ENCODE measurements at places on chromosomes 11 and 22. TPM values are rescaled to one million over a fixed set of nuclear protein-coding genes. Genes with fewer than 3 reads are reported as not detected.

GRCh38 chr11:6411594-6412031, 7.3 kb downstream of the APBB1 start:
- H3K27me3 ChIP-seq, result no peaks in the 10 kb centered on the region
- no peaks in the 10 kb centered on the region for H3K4me1 ChIP-seq
- DNase-seq, result no peak
- H3K27ac ChIP-seq, result no peak overlapping the region
- H3K36me3 ChIP-seq, result no peaks in the 10 kb centered on the region

DNA sequence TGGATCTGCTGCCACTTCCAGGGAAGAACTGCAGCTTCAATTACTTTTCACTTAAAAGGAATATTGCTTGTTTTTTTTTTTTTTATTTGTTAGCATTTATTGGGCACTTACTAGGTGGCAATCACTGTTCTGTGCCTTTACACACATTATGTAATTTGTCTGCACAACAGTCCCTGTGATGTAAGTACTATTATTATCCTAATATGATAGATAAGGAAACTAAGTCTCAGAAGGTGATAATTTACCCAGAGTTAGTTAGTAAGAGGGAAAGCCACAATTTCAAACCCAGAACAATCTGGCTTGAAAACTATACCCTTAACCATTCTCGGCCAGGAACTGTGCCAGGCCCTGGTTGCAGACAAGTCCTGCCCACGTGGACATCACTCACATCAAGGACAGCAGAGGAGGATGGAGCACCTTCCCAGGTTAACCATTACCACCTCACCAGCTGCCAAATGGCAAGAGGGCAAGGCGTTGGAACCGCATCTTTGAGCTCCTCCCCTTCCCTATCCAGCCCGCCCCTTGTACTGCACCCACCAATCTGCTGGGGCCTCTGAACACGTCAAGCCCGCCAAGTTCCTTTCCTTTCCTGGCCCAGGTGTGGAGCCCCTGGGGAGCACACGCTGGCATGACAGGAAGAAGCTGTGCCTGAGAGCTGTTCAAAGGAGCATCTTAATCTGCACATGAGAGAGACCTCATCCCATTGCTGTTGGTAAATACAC, 78.4 kb downstream of the NAV2 start:
- no peaks in the 10 kb centered on the region for H3K36me3 ChIP-seq
- no peak overlapping the region for H3K27ac ChIP-seq
- H3K4me1 ChIP-seq, result no peaks in the 10 kb centered on the region
- no peaks in the 10 kb centered on the region for H3K27me3 ChIP-seq
- peak; percentile 83 for DNase-seq

The TP53AIP1 gene
- total RNA-seq, result 0.35 TPM

DNA sequence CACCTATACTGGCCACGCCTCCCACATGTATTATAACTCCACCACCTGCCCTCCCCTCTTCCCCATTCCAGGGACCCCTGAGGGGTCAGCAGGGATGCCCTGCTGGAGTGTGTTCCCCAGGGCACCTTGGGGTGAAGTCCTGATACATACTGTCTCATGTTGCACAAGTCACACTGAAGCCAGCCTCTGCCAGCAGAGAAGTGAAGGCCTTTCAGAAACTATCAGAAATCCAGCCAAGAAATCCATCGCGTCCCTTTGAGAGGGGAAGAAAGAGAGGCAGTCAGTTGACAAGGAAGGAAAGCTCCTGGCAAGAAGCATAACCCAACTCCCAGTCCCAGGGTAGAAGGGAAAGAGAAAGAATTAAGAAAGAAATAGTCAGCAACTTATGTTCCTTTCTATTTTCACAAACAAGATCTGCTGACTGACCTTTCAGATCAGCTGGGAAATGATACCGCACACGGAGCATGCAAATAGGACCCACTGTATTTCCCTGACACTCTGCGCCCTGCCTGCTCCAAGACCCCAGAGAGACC, 45.2 kb downstream of the SC5D start:
- H3K27me3 ChIP-seq, result no peaks in the 10 kb centered on the region
- no peak overlapping the region for H3K4me3 ChIP-seq
- H3K27ac ChIP-seq, result no peak overlapping the region

DNA sequence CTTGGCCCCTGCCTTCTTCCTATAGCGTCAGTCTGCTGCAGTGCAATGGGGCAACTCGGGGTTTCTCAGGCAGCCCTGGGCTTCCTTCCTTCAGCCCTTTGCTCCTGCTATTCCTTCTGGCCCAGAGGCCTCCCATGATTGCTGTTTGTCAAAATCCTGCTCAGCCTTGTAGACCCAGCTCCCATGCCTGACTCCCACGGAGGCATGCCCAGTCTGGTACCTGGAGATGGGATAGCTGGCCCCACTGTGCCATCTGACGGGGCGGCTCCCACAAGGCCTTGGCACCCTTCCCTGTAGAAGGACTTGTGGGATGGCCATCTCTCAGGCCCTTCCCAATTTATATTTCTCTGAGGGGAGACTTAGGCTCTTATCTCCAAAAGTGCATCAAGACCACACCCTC, 590 bp upstream of the CD6 start:
- H3K4me1 ChIP-seq, result peaks cover 9% of the 10 kb centered on the region
- H3K4me3 ChIP-seq, result no peak overlapping the region
- H3K27ac ChIP-seq, result no peak overlapping the region
- no peaks in the 10 kb centered on the region for H3K27me3 ChIP-seq
- no peaks in the 10 kb centered on the region for H3K36me3 ChIP-seq

DNA sequence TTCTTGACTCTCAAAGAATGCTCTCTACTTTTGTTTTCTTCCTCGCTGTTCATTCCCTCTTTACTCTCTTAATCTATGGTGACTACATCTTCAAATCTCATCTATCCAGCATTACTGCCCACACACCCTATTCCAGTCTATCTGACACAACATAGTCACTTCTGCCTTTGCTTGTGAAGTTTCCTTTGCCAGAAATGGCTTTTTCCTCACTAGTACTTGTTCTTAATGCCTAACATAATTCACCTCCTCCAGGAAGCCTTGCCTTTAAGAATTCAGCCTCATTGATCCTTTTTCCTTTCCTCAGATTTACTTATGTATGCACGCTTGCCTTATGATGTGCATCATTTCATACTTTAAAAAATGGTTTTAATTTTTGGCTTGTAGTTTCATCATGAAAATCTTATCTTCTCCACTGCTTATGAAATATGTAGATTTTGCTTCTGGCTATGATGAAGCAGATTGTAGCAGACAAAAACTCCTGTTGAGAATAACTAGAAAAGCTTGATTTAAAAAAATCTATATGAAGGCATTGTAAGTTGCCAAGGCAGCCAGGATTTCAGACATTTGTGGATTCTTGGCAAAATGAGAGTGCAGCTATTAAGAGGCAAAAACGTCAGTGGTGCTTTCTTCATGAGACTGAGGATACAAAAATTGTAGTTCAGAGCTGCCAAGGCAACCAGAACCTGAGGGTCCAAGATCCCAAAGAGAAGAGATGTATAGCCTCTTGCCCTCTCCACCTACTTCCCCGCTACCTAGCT, 31.8 kb downstream of the RNF169 start:
- H3K36me3 ChIP-seq, result no peaks in the 10 kb centered on the region
- DNase-seq, result no peak
- no peak overlapping the region for H3K4me3 ChIP-seq
- peaks cover 19% of the 10 kb centered on the region for H3K4me1 ChIP-seq

GRCh38 chr11:68206211-68206610, 6.9 kb downstream of the KMT5B start:
- H3K4me3 ChIP-seq, result no peak overlapping the region
- H3K36me3 ChIP-seq, result no peaks in the 10 kb centered on the region
- H3K4me1 ChIP-seq, result peaks cover 5% of the 10 kb centered on the region
- H3K27me3 ChIP-seq, result no peaks in the 10 kb centered on the region
- DNase-seq, result peak; percentile 15

The EPS8L2 gene
- total RNA-seq, result 695 TPM

DNA sequence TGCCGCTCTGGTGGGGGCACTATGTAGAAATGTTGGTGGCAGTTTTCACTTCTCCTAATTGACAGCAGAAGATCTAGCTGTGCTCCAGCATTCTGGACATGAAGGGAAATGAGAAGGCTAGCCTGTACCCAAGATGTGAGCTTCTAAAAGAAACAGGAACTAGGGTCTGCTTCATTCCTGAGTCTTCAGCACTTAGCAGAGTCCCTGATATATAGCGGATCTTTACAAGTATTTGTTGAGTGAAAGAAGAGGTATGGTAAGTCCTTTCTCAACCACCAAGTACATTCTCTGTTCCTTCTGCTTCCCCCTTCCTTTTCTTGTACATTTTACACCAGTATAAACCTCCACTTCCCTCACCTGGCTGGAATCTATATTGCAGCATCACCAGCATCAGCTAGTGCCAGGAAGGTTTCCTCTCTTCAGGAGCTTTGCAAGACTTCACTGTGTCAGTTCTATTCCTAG, 408.3 kb upstream of the CADM1 start:
- DNase-seq, result no peak
- no peak overlapping the region for H3K4me3 ChIP-seq
- no peaks in the 10 kb centered on the region for H3K27me3 ChIP-seq

DNA sequence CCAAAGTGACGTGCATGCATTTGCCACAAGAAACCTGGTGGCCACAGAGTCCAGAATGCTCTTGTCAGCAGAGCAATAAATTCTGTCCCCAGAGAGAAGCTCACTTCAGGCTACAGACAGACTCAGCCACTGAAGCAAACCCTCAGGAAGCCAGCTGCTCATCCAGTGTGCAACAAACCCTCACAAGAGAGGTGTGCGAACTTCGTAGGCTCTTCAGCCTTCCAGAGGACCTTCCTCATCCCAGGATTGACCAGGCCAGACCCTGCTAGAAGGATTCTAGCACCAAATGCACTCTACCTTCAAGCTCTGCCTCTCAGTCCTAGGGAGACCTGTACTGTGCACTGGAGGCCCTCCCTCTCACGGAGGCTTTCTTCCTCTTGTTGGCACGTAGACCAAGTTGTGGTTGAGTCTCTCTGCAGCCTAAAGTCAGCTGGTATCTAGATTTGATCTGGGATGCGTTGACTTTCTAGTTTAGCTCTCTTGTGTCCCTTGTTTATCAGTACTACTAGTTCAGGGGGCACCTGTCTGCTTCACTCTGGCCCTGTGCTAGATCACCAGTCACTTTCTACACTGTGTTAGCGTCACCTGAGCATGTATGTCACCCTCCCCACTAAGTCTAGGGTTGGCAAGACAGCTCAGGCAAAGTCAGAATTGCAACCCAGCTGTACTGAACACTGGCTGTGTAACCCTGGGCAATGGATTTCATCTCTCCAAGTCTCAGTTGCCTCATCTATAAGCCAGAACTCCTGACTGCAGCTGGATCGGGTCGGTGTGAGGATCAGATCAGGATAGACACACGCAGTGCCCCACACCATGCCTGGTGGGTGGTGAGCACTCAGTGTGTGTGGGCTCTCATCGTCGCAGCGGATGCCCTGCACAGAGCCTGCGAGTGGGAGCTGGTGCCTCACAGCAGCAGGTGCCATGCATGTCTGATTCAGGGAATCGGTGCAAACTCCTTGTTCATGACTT, 22.1 kb upstream of the TMPRSS13 start:
- no peaks in the 10 kb centered on the region for H3K27me3 ChIP-seq
- no peak overlapping the region for H3K4me3 ChIP-seq
- no peaks in the 10 kb centered on the region for H3K36me3 ChIP-seq

- H3K27ac ChIP-seq, result no peak overlapping the region
- H3K36me3 ChIP-seq, result no peaks in the 10 kb centered on the region
- H3K27me3 ChIP-seq, result no peaks in the 10 kb centered on the region
- no peak overlapping the region for H3K4me3 ChIP-seq
- no peak for DNase-seq
Measured at GRCh38 chr11:64090806-64091516, 55.2 kb downstream of the FLRT1 start.

GRCh38 chr11:106021181-106021966, 666 bp downstream of the MSANTD4 start:
- peak overlapping the region; percentile 78 for H3K4me3 ChIP-seq
- peak overlapping the region; percentile 61 for H3K27ac ChIP-seq
- no peaks in the 10 kb centered on the region for H3K36me3 ChIP-seq
- peaks cover 3% of the 10 kb centered on the region for H3K4me1 ChIP-seq

The CYTH4 gene
- 13.5 TPM for total RNA-seq

The RNH1 gene
- 130 TPM for total RNA-seq

The DGCR6 gene
- 4.5 TPM for total RNA-seq

DNA sequence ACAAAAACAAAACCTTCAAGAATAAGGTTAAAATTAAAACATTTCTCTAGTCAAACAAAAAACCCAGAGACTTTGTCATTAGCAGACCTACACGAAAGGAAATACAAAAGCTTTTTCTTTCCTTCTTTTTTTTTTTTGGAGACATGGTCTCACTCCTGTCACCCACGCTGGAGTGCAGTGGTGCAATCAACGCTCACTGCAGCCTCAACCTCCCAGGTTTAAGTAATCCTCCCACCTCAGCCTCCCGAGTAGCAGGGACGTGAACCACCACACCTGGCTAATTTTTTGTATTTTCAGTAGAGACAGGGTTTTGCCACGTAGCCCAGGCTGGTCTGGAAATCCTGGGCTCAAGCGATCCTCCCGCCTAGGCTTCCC, 30.5 kb downstream of the PLA2G6 start:
- no peak overlapping the region for H3K27ac ChIP-seq
- no peaks in the 10 kb centered on the region for H3K36me3 ChIP-seq
- no peak overlapping the region for H3K4me3 ChIP-seq
- no peak for DNase-seq

- H3K4me3 ChIP-seq, result no peak overlapping the region
- H3K4me1 ChIP-seq, result peaks cover 11% of the 10 kb centered on the region
- no peak overlapping the region for H3K27ac ChIP-seq
Measured at GRCh38 chr11:112320668-112321067, 60.0 kb upstream of the PLET1 start.

DNA sequence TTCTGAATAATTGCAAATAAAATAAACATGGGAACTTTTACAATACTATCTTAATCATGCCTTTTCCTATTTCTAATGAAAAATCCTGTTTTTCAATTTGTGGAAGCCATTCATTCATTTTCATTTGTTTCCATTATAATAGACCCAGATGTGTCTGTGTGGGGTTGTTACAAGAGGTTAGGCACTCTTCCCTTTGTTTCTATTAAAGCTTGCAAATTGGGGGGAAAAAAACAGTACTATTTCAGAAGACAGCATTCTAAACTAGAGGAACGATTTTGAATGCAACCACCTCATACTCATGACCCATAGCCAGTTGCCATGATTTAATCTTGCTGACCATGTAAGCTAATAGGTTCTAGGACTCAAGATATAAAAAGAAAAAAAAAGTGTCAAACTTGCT, 175.5 kb downstream of the SOX6 start:
- no peaks in the 10 kb centered on the region for H3K4me1 ChIP-seq
- H3K36me3 ChIP-seq, result no peaks in the 10 kb centered on the region
- no peak overlapping the region for H3K27ac ChIP-seq
- H3K27me3 ChIP-seq, result no peaks in the 10 kb centered on the region
- H3K4me3 ChIP-seq, result no peak overlapping the region

DNA sequence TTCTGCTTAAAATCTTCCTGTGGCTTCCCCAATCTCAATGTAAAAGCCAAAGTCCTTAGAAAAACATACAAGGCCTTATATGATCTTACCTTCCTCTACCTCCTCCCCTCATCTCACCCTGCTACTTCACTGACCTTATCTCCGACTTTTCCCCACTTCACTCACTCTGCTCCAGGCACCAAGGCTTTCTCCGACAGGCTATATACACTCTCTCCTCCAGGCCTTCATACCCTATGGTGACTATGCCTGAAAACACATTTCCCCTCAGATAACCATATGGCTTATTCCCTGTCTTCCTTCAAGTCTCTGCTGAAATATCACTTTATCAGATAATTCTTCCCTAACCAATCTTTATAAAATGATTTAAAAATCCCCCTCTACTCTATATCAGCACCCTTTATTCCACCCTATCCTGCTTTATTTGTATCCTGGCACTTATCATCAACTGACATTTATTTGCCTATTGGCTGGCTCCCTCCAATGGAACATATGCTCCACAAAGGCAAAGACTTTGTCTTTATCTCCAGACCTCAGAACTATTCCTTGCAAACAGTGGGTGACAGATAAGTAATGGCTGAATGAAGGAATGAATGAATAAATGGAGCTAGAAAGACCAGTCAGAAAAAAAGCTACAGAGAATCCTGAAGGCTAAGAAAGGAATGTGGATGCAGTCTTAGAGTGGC, 52.7 kb downstream of the PAK1 start:
- no peaks in the 10 kb centered on the region for H3K27me3 ChIP-seq
- H3K4me3 ChIP-seq, result no peak overlapping the region
- no peaks in the 10 kb centered on the region for H3K36me3 ChIP-seq

All from Peyer's patch (tissue), 4 donors.